ENCODE measurements at places on chromosomes 1 and 21.

GRCh38 chr21:26028183-26028582 is 142.4 kb downstream of the APP start:
- no peak for DNase-seq

DNA sequence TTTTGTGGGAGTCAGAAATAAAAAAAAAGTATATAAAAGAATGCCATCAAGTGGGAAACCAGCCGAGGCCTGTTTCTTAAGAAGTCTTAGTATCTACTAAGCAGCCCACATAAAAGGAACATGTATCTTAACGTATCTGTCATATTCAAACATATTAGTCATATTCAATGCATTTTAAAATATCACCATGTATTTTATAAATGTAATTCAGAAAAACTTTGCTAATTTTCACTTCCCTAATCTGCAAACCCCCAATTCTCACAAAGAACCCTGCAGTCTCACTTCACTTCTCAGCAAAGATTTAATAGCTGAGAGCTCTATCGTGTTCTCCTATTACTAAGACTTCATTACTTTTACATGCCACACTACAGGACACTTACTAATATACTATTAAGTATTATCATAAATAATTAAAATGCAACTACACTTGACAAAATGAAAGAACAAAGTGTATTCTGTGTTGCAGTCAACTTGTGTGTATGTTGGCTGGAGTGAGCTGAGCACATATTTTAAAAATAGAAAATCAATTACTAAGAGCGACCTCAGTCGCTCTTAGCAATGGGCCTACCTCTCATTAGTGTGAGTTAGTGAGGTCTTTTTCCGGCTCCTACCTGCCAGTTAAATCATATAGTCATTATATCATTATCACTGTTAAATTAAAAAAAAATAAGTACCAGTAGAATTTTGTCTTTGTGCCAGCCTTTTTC is 484.3 kb downstream of the LMO4 start:
- no peak for DNase-seq

GRCh38 chr1:30425046-30425445 is 298.3 kb downstream of the MATN1 start:
- DNase-seq, result no peak

DNA sequence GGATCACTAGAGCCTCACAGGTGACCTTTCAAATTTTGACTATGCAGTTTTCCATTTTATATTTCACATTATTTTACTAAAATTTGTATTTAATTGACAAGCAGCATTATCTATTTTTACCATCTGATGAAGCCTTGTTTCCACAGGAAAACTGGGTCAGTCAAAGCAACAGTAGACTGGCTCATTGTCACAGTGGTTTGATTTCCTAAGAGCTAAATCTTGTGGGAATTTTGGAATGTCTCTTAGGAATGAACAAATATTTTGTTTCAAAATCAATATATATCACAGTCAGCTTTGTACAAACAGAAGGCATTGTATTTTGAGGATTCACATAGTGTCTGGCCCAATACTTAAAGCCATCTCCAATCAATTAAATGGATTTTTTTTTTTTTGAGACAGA is 152.6 kb upstream of the RNPC3 start:
- no peak for DNase-seq

DNA sequence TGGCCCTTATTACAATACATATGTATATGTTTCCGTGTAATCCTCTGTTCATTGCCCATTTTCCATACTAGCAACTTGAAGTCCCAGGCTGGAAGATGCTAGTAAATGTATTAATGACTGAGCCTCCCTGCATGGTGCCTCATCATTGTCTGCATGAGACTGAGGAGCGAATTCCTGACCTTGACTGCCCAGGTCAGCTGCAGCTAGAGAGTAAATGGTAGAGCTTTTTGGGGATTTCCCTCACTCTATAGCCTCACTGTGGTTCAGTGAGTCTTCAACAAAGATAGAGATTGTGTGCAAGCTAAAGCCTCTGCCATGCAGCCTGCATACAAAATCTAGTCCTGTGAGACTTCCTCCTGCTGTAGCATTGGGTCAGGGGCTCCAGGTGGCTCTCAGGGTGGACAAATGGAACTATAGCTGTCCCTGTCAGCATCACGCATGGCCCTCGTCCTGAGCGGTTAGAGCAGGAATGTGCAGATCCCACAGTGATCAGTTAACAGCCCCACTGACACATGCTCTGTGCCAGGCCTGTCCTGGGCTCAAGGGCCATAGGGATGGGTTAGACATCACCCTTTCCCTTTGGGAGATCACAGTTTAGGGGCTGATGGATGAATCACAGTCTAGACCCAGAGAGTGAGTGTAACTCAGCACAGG is 741.7 kb downstream of the MATN1 start:
- DNase-seq, result no peak

- peak; percentile 55 for DNase-seq
Measured at GRCh38 chr1:175702079-175702795, 41.2 kb downstream of the TNR start.

DNA sequence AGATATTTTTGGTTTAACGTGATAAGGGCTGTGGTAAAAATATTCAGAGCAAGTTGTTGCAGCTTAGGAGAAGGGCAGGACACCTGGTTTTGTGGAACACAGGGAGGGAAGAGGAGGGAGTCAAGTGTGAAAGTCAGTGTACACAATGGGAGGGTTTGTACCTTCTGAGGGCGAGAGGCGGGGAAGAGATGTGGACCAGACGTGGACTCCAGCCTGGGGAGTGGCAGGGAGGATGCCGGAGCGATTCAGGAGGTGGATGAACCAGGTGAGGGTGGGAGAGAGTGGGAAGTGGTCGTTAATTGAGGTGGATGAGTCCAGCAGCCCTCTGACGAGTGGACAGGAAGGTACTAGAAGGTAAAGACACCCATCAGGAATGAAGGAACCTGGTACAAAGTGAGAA is 52.2 kb upstream of the IRF2BP2 start:
- no peak for DNase-seq

- no peak for DNase-seq
Measured at GRCh38 chr1:8689431-8690252, 127.8 kb downstream of the RERE start.

Measured in head of caudate nucleus (tissue), 42 donors.